Forelimb muscle (tissue), 1 donor: ENCODE measurements at places on chromosomes 3 and 15. TPM values are rescaled to one million over a fixed set of nuclear protein-coding genes. Genes with fewer than 3 reads are reported as not detected.

- DNase-seq = no peak
Measured at GRCh38 chr3:43320288-43320687, 33.9 kb downstream of the SNRK start.

GRCh38 chr3:59709702-59710553 lies 660.1 kb upstream of the CFAP20DC start:
- peak; percentile 4 for DNase-seq

GRCh38 chr3:110905121-110905520 lies 166.5 kb upstream of the NECTIN3 start:
- DNase-seq = no peak

- no peak for DNase-seq
Measured at GRCh38 chr15:58249646-58250312, 111.6 kb downstream of the AQP9 start.

DNA sequence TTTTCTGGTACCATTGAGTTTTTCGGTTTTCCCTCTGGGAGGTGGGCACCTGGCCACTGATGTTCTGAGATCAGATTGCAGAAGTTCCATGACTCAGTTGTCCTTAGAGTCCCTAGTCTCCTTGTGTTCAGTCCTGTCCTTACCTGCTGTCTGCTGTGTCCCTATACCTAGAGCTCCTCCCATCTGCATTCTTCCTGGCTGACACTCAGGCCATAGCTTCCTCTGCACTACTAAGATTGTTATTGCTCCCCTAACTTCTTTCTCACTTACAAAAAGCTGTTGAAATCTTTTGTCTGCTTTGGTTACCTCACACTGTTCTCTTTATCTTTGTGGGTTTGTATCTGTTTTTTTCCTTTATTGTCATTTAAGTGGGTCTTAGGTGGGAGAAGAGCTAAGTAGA lies 13.2 kb downstream of the USP3 start:
- DNase-seq = no peak

DNA sequence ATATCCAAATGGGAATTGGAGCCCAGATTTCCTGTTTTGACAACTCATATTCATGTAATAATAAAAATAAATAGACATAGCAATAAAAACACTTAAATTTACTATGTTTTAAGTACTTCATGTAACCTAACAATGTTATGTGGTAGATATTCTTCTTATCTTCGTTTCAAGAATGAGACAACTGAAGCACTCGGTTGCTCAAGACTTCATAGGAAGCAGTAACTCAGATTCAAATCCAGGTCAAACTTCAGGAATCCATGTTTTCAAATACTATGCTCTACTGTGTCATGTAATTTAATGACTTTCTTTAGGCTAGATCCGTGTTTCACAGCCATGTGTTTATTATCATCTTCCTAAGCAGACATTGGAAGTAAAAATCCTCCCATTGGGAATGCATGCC lies 492.2 kb downstream of the CNTN3 start:
- no peak for DNase-seq

STAB1 gene
- 37.3 TPM for polyA plus RNA-seq

DNA sequence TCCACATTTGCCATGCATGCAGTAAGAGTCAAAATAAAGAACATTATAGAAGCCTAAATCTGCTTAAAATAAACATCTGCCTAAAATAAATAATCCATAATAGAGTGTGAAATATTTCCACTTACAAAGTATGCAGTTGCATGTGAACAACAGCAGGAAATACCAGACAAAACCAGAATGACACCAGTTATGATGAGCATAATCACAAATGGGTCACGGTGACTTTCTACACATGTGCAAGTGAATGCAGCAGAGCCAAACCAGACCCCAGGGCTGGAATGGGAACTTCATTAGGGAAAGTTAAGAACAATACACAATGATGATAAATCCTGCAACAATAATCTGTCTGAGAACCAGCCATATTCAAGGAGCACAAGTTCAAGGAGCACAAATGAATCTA lies 615.5 kb downstream of the ROBO2 start:
- no peak for DNase-seq

DNA sequence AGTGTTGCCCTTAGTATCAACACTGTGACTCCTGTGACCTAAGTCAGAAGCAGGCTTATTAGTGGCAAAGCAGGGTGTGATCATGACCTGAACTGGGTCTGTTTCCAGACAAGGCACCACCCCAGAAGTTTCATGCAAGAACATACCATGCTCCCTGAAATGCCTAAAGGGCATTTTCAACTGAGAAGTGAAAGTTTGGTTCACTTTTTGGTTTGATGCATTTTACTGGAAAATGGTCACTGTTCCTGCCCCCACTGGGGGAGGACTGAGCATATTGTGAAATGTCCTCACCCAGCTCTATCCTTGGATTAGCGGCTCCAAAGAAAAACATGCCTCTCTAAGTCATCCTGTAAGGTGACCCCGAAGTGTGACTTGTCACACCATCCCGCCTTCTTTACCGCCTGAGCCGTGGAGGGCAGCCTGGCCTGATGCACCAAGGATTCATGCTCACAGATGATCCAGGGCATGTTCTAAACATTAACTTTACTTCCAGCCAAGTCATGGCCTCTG lies 3.1 kb upstream of the FAM240A start:
- no peak for DNase-seq

GRCh38 chr3:111692593-111693552 lies 97.7 kb upstream of the ZBED2 start:
- DNase-seq = no peak

DNA sequence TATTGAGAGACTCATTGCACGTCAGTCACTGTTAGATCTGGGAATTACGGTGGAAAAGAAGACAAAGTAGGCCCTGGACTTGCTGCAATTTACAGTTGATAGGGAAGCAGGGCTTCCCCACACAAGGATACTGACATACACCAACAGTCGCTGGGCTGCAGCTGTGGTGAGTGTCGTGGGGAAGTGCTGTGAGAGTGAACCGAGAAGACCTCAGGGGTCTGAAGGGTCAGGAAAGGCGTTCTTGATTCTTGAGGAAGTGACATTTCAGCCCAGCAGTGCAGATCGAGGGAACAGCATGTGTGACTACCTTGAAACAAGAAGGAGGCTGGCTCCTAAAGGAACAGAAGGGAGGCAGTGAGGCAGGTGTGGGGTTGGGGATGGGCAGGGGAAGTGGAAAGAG lies 22.5 kb downstream of the MYZAP start:
- no peak for DNase-seq

GRCh38 chr3:124976383-124976782 lies 41.8 kb upstream of the MUC13 start:
- no peak for DNase-seq

- no peak for DNase-seq
Measured at GRCh38 chr3:136255672-136256406, 5.7 kb downstream of the PCCB start.

XCR1 gene
- 0.27 TPM for polyA plus RNA-seq

ADAMTSL3 gene
- polyA plus RNA-seq = 33.1 TPM

DNA sequence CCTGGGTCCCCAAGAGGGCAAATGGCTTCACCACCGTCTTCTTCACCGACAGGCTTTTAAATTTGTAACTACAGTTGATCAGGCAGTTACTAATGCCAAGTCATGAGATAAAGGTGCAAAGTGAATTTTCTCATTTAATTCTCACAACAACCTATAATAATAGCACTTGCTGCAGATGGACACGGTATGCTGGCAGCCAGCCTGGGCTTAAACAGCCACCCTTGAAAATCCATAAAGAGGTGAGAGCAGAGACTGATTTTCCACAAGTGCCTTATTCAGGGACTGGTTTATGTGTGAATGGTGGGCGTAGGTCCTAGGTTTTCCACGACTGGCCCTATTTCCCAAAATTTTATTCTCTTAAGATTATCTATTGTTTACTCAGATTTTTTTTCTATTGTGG lies 117.8 kb downstream of the RAB11A start:
- DNase-seq = no peak

- DNase-seq = no peak
Measured at GRCh38 chr15:32794973-32795372, 77.2 kb downstream of the GREM1 start.

OR5K2 gene
- not detected for polyA plus RNA-seq

- DNase-seq = no peak
Measured at GRCh38 chr3:23422517-23422851, 219.4 kb downstream of the UBE2E2 start.

DNA sequence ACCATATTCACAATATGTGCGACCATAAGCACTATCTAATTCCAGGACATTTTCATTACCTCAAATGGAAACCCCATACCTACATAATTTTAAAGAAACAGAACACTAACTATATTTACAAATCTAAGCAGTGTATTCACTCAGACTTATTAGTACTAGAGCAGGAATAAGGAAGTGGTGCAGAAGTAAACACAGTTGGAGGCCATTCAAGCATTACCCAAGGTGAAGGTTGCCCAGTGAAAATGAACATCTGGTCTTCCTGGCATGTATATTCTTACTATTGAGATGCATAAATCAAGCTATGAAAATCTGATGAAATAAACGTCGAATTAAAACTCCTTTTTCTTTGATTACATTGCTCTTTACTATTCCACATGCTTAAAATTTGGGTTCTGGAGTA lies 78.9 kb upstream of the TTC14 start:
- DNase-seq = no peak

CEP97 gene
- 12.5 TPM for polyA plus RNA-seq

DNA sequence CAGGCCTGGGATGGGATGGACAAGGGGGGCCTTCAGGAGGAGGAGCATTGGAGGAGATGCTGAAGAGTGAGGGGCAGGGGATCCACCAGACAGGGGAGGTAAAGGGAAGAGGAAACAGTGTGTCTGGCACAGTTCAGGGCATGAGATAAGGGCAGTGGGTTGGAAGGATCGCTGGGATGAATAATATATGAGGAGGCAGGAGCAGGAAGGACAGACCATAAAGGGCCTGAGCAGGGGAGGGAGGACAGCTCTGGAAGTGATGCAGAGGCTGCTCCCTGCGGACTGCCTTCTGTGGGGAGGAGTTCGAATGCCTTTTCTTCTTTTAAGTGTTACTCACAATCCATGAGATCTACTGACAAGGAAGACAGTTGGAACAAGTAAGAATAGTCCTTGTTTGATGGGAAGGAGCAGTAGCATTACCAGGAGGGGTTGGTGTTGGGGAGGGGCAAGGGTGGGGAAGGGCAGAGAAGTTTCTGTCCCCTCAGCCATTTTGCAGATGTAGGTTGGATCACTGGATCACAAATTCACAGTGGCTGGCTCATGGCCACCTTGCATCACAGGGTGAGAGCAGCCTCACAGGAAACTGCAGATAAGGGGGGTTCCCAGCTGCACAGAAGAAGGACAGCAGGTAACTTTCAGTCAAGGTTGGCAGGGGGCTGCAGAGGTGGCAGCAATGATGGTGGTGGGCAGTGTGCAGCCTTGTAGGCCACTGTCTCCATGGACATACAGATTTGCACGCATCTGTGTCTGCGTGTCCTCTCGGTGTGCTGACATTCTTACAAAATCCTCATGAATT lies 91.9 kb upstream of the SNRPN start:
- DNase-seq = no peak
